Thymus (tissue), 14 donors: ENCODE measurements at places on chromosomes 7 and 10. TPM values are rescaled to one million over a fixed set of nuclear protein-coding genes. Genes with fewer than 3 reads are reported as not detected.
A peak's percentile ranks its signal among the peaks of the same experiment; 100 is the strongest.

SEPTIN7 gene
- 258 TPM for polyA plus RNA-seq

PLAU gene
- 20.3 TPM for polyA plus RNA-seq

CYP2C19 gene
- 0.02 TPM for polyA plus RNA-seq

NKX2-3 gene
- polyA plus RNA-seq = 0.09 TPM

DNA sequence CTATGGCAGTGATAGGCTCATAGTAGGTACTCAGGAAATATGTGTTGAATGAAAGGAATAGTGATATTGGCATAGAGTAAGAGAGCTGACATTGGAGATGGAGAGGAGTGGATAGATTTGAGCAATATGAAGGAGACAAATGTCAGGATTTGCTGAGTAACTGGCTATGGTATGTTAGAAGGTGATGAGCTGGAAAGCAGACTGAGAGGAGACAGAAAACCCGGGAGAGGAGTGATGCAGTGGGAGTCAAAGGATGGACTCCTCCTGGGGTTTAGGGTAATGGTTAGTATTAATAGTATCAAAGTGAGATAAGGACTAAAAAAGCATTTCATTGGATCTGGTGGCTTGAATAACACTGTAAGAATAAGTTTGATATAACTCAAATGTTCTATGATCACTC, 64.8 kb downstream of the CD36 start:
- no peaks in the 10 kb centered on the region for H3K4me1 ChIP-seq
- no peak overlapping the region for H3K27ac ChIP-seq
- no peaks in the 10 kb centered on the region for H3K27me3 ChIP-seq
- no peak overlapping the region for H3K4me3 ChIP-seq

DNA sequence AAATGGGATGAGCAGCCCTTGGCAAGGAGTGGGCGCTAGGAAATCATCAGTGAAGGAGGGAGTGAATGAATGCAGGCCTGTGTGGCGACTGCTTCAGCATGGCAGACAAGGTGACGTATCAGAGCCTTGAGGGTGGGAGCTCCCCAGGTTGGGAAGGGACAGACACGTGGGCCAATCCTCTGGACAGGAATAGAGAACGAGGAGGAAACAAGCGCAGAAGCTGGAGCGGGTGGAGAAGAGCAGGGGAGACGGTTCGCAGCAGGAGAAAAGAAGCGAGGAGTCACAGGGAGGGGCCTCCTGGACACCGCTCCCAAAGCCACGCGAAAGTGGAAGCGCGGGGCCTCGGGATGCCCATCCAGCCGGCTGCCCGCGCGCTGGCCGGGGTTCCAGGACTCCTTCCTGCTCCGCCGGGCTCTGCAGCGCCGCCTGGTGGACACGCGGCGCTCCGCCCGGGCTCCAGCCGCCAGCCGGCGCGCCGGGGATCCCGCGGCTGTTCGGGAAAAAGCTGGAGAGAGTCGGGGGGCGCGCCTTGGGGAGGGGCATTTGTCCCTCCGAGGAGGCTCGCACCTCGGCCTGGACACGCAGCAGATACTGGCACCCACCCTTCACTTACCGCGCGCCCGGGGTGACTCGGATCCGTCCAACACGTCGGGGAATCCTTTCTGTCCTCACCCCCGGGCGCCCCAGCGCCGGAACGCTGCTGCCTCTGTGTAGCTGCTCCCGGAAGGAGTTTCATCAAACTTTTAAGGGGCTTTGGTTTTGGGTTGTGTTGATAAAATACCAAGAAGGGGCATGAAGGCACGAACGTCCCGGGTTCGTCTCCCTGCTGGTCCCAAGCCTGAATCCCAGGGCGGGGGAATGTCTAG, 6.3 kb downstream of the ZNF503 start:
- H3K36me3 ChIP-seq = no peaks in the 10 kb centered on the region
- H3K27me3 ChIP-seq = peaks cover 50% of the 10 kb centered on the region
- no peak overlapping the region for H3K27ac ChIP-seq
- H3K4me3 ChIP-seq = peak overlapping the region; percentile 5
- no peaks in the 10 kb centered on the region for H3K4me1 ChIP-seq
- DNase-seq = no peak

GRCh38 chr7:14626076-14626475, 276.5 kb downstream of the DGKB start:
- H3K4me1 ChIP-seq = no peaks in the 10 kb centered on the region
- no peaks in the 10 kb centered on the region for H3K36me3 ChIP-seq
- no peak overlapping the region for H3K4me3 ChIP-seq
- no peak overlapping the region for H3K27ac ChIP-seq

- no peaks in the 10 kb centered on the region for H3K27me3 ChIP-seq
- H3K4me1 ChIP-seq = no peaks in the 10 kb centered on the region
- no peak overlapping the region for H3K27ac ChIP-seq
- H3K36me3 ChIP-seq = no peaks in the 10 kb centered on the region
These were observed 80.8 kb downstream of the TMEM130 start for GRCh38 chr7:98788966-98789365.

DNA sequence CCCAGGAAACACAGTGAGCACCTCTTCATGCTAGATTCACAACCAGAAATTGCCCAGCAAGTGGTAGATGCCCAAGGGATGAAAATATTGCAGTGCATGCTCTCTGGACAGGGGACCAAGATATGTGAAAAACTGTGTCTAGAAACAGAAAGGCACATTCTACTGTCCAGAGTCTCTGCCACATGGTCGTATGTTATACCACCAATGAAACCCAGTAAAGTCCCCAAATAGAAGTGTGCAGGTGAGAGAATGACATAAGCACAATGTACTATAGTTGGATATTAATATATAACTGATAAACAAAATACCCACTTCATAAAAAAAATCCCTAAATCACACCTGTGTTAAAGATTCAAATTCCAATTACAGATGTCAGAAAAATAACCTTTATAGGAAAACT, 43.8 kb downstream of the RASGEF1A start:
- H3K4me3 ChIP-seq = no peak overlapping the region
- no peaks in the 10 kb centered on the region for H3K4me1 ChIP-seq
- H3K36me3 ChIP-seq = no peaks in the 10 kb centered on the region
- no peaks in the 10 kb centered on the region for H3K27me3 ChIP-seq
- no peak for DNase-seq

DNA sequence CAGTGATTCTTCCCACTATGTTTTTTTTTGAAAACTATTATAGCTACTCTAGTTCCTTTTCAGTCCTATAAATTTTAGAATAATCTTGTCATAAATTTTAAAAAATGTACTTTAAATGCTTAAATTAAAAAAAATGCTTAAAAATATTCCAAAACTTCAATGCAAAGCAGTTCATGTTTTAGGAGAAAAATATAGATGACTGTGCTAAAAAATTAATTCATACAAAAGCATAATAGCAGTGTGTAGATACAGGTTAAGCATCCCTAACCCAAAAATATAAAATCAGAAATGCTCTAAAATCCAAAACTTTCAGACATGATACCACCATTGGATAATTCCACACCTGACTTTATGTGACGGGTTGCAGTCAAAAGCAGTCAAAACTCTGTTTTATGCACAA, 12.8 kb downstream of the STEAP4 start:
- H3K4me1 ChIP-seq = no peaks in the 10 kb centered on the region
- no peaks in the 10 kb centered on the region for H3K27me3 ChIP-seq
- H3K27ac ChIP-seq = no peak overlapping the region

GRCh38 chr10:72068126-72068765, 20.1 kb downstream of the SPOCK2 start:
- H3K4me1 ChIP-seq = peaks cover 2% of the 10 kb centered on the region
- DNase-seq = no peak
- no peak overlapping the region for H3K27ac ChIP-seq
- no peaks in the 10 kb centered on the region for H3K27me3 ChIP-seq

GRCh38 chr7:150686030-150686631, 625 bp downstream of the GIMAP2 start:
- peak overlapping the region; percentile 71 for H3K4me3 ChIP-seq
- no peaks in the 10 kb centered on the region for H3K27me3 ChIP-seq
- peaks cover 30% of the 10 kb centered on the region for H3K36me3 ChIP-seq
- DNase-seq = no peak
- H3K4me1 ChIP-seq = peaks cover 12% of the 10 kb centered on the region

DNA sequence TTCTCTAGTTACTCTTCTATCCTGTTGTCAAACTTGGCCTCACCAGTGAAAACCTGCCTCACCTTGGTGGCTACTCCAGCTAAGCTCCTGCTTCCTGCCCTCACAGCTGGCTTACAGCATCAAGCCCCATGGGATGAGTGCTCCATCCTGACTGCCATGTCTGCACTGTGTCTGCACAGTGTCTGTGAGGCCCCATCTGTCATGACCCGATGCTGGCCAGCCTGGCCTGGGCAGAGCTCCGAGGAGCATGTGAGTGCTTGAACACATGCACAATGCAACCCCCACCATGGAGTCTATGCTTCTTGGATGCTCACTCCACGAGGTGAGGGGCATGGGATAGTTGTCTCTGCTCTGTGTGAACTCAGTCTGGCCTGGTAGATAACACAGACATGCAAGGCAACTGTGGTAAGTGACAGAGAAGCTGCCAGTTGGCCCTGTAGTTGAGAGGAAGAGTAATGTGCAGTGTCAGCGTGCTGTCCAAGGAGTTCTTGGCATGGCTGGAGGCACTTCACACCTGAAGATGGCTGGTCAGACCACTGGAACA, 207.1 kb upstream of the ZNF32 start:
- H3K36me3 ChIP-seq = no peaks in the 10 kb centered on the region
- no peak overlapping the region for H3K4me3 ChIP-seq
- H3K27ac ChIP-seq = no peak overlapping the region
- H3K27me3 ChIP-seq = no peaks in the 10 kb centered on the region

- H3K4me1 ChIP-seq = no peaks in the 10 kb centered on the region
- no peak overlapping the region for H3K4me3 ChIP-seq
- DNase-seq = no peak
- H3K36me3 ChIP-seq = no peaks in the 10 kb centered on the region
- H3K27me3 ChIP-seq = no peaks in the 10 kb centered on the region
These were observed 40.3 kb downstream of the DOCK1 start for GRCh38 chr10:126945351-126946030.

GRCh38 chr7:47653550-47654411, 71.9 kb upstream of the TNS3 start:
- no peaks in the 10 kb centered on the region for H3K36me3 ChIP-seq
- H3K27me3 ChIP-seq = no peaks in the 10 kb centered on the region

DNA sequence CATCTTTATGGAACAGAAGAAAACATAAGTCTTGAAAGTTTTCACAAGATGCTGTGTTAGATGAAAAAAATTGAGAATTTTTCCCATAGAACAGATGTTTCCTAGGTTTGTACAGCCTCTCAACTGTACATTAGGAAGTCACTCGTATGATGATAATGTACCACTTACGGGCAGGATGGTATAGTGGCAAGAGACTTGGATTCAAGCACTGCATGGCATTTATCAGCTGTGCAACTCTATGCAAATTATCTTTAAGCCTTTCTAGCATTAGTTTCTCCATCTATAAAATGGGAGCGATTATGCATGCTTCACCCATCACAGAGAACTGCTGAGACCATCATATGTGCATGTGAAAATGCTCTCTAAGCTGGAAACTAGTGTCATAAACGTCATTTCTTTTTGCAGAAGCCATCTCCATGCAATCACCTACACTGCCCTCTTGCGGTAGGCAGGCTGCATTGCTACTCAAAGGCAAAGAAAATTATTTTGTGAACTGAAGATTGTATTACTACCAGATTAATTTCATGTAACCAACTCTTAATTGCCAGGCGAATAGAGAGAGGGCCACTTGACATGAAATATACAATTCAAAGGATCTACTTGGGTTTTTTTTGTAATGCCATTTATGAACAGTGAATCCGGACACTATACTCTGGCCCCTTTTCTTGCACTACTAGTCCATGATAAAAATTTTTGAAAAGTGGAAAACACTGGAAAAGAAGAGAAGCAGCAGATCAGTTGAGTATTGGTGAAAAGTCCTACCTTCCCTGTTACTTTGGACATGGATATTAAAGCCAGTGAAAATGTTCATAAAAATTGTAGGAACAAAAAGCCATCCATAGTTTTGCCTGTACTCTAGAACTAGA, 102.3 kb downstream of the JAZF1 start:
- no peak overlapping the region for H3K4me3 ChIP-seq
- peak; percentile 50 for DNase-seq
- H3K4me1 ChIP-seq = no peaks in the 10 kb centered on the region
- no peak overlapping the region for H3K27ac ChIP-seq
- no peaks in the 10 kb centered on the region for H3K27me3 ChIP-seq

- no peaks in the 10 kb centered on the region for H3K36me3 ChIP-seq
- no peak for DNase-seq
- H3K4me1 ChIP-seq = no peaks in the 10 kb centered on the region
- no peak overlapping the region for H3K27ac ChIP-seq
These were observed 9.7 kb downstream of the ABLIM1 start for GRCh38 chr10:114648368-114648767.

DNA sequence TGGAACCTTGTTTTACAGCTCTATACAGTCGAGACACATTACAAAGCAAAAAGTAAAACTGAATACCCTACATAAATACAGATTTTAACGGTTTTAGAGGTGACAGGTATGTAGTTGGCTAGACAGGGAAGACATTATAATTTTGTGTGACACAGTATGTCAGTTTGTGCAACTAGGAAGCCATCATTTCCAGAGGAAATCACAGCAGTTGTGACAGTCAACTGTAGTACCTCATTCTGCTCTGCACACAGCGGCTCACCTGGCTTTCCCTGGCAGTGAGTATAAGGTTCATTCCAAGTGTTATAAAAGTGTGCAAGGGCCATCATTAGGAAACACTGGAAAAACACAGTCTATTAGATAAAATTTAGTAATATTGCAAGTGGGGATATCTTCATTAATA, 501.6 kb upstream of the PHF14 start:
- no peaks in the 10 kb centered on the region for H3K27me3 ChIP-seq
- no peak overlapping the region for H3K4me3 ChIP-seq
- H3K4me1 ChIP-seq = no peaks in the 10 kb centered on the region
- no peak overlapping the region for H3K27ac ChIP-seq

DNA sequence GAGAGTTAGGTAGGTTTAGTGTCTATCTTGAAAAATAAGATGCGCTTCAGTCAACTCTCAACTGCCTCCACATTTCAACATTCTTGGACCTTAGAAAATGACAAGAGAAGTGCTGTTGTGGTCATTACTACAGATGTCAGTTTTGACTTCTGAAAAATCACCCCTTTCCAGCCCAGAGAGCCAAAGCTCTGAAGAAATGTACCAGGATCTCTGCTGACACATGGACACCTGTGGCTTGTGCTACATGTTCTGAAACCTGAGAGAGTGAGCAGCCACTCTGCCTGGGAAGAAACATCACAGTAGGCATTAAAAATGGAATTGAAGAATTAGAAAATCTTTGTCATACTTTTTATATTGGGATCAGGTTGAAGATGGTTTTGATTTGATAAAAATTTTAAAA, 35.9 kb upstream of the FEZF1 start:
- DNase-seq = no peak
- H3K27me3 ChIP-seq = no peaks in the 10 kb centered on the region
- no peaks in the 10 kb centered on the region for H3K4me1 ChIP-seq
- H3K27ac ChIP-seq = no peak overlapping the region

- no peaks in the 10 kb centered on the region for H3K36me3 ChIP-seq
- no peak for DNase-seq
- no peaks in the 10 kb centered on the region for H3K4me1 ChIP-seq
- H3K27me3 ChIP-seq = peaks cover 13% of the 10 kb centered on the region
- no peak overlapping the region for H3K4me3 ChIP-seq
- no peak overlapping the region for H3K27ac ChIP-seq
These were observed 140.9 kb downstream of the ADCYAP1R1 start for GRCh38 chr7:31192986-31193385.
